ENCODE measurements at places on chromosomes 6 and 20.

DNA sequence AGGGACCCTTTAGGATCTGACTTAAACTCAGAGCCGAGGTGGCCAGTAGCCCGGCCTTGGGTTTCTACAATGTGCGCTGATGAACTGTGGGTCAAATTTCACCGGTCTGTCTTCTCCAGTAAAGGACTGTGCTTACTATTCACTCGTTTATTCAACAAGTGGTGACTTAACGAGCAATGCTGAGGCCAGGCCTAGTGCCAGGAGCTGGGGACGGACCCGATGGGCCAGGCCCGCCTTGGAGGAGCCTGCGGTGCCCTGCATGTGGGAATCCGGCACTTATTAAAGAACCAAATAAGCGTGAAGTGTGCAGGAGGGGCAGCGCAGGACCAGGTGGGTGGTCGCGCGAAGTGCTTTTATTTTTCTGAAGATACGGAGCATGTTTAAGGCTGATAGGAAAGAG is 24.0 kb downstream of the CTCFL start:
- DNase-seq = no peak

DNA sequence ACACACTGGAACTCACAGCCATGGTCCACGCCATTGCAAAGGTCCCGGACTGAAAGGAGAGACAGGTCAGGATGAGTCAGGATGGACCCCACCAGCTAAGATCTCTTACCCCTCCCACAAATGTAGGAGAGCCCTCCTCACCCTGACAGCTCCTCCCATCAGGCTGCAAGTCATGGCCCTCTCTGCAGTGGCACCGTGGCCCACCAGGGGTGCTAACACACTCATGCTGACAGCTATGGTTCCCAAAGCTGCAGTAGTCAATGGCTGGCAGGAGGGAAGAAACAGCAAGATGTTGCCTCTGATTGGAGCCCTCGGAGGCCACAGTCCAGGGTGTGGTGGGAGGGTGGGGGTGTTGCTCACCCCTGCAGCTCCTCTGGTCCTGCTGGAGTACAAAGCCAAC is 5.7 kb upstream of the RBPJL start:
- no peak for DNase-seq

- DNase-seq = no peak
These were observed 103.6 kb upstream of the CNKSR3 start for GRCh38 chr6:154614101-154614500.

DNA sequence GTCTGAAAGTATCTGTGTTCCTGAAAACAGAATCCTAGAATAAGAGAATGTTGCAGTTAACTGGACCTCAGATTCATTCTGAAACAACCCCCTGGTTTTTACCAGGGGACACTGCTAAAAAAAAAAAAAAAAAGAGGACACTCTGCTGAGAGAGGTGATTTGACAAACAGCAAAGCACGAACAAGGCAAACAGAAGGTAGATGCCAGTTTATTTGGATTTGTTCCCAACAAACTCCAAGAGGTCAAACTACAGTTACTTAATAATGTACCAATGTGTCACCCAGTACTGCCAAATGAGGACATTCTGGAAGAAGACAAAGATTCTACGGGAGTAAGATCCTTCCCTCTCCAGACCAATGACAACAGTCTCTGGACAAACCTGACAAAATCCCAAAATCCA is 40.6 kb upstream of the SLC22A16 start:
- DNase-seq = no peak

DNA sequence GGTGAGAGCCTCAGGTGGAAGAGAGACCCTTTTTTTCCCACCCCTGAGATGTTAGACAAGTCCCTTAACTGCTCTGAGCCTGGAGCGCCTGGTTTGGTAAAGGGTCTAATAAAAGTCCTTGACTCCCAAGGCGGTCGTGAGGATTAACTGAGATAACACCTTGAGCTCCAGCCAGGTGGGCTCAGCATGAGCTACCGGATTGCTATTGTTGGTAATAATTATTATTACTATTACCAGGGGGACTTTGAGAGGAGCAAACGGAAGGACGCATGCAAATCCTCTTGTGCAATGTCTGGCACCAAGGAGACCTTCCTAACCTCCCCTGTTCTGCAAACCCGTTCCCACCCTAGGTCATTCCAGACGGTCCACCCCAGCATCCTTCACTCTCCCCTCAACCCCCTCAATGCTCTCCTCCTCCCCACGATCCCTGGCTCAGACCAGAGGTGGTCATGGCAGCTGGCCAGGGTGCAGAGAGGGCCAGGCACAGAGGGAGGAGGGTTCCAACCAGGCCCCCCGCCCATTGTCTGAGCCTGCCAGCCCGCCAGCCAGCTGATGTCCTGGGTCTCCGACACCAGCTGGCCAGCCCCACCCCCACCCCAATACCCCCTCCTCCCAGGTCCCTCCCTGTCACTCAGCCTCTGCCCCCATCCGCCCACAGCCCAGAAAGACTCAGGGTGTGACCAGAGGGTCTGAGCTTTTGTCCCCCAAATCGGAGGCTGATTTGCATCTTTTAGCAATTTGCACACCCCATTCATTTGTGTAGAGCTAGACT is 14.3 kb upstream of the CBFA2T2 start:
- DNase-seq = no peak

GRCh38 chr20:47350691-47351545 is 5.6 kb downstream of the ZMYND8 start:
- DNase-seq = no peak

DNA sequence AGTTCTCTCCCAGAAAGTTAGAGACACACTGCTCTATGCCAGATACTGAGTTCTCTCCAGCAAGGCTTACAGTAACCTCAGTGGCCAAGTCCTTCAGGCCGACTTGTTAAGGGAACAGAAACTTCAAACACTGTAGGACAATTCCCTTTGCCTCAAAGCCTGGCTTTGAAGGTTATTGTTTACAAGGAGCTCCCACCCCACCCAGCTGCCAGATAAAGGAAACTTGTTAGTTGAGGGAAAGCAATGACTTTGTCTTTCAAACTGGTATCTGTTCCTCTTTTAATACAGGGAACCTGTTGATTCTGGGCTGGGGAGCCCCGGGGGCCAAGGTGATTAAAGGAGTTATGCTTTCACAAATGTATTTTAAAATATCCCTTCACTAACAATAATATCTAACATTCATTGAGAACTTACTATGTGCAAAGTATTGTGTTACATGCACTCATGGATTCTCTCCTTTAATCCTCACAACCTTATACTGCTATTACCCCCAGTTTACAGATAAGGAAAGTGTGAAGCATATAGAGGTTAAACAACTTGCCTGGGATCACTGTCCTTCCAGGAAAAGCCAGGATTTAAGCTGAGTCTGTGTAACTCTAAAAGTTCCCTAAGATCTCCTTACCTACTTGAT is 27.6 kb upstream of the CDKN1A start:
- no peak for DNase-seq

GRCh38 chr6:169224716-169225115 is 28.9 kb downstream of the THBS2 start:
- no peak for DNase-seq

DNA sequence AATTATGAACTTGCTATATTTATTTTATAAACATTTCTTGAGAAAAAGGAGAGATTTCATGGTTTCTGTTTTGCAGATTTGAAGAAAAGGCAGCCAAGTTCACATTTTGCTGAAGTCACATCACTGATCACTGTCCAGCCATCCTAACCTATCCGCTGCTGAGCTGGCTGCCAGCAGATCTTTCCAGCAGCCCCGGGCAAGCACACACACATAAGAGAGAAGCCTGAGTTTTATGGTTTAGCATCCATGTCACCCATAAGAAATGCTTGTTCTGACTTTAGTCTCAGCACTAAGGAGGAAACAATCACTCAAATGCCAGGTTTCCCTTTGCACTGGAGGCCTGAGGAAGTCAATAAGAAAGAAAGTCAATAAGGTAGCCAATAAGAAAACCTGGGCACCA is 287.1 kb downstream of the SMOC2 start:
- DNase-seq = no peak

GRCh38 chr20:62840244-62841197 is 21.1 kb downstream of the TCFL5 start:
- no peak for DNase-seq

- no peak for DNase-seq
These were observed 152.4 kb downstream of the PAK5 start for GRCh38 chr20:9686455-9686854.

DNA sequence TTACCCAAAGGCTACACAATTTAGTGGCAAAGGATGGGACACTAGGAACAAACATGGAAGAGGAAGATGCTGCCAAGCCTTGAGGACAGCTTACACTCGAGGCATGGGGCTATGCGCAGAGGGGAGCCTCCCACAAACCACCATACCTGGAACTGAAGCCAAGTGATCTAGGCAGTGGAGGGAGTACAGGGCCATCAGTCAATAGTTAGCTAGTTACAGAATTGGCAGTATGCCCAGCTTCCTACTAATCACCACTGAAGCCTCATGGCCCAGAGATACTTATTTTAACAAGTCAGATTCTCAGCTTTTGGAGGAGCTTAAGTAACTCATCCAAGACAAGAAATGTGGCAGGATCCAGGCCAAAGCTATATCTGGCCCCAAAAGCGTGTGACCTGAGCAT is 226.6 kb upstream of the MOCS1 start:
- no peak for DNase-seq

DNA sequence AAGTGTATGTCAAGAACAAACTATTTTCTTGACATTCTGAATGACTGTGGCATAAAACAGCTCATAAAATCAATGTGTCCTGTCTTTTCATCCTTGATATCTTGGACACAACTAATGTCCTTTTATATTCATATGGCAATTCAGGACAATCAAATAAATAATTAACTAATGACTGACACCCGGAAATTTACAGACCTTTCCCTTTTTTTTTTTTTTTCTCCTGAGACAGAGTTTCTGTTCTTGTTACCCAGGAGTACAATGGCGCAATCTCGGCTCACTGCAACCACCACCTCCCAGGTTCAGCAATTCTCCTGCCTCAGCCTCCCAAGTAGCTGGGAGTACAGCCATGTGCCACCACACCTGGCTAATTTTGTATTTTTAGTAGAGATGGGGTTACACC is 107.1 kb upstream of the LGSN start:
- DNase-seq = no peak

DNA sequence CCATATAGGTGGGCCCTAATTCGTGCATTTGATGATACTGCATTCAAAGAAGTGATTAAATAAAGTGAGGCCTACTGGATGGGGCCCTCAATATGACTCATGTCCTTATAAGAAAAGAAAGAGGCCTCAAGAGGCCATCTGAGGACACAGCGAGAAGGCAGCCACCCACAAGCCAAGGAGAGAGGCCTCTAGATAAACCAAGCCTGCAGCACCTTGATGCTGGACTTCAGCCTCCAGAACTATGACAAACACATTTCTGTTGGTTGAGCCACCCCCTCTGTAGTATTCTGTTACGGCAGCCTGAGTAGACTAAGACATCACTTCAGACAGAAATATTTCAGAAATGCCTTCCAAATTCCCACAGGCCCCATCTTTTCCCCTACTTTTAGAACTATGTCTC is 82.5 kb upstream of the PLEKHG1 start:
- no peak for DNase-seq

DNA sequence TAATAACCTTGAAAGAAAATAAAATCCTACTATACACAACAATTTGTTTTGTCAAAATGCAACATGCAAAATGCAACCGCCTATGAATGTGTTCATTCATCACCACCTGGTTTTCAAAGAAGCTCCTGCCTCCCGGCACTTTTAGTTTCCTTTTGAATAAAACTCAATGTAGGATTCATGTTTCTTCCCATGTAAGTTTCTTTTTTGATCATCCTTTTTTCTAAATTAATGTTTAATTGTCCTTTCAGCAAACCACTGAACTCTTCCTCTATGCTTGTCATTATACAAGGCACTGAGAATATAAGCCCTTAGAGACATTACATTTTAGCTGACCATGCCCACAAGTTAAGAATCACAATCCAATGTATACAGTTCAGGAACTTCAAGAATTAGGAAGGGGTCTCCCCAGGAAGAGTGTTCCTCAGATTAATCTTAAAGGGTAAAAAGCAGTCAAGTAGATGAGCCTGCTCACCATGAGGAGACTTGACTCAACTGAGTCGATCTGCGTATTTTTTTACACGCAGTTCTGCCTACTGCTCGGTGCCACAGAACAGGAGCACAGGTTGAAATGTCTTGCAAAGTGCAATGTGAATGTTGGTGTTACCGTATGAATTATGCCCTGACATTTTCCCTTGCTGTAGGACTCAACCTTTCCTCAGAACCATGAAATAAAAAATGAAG is 7.2 kb upstream of the THEMIS start:
- no peak for DNase-seq

GRCh38 chr20:52975029-52975732 is 3.0 kb downstream of the TSHZ2 start:
- no peak for DNase-seq

- no peak for DNase-seq
These were observed 6.3 kb upstream of the SIRPG start for GRCh38 chr20:1663917-1664316.

GRCh38 chr6:138211048-138211581 is 7.2 kb downstream of the PBOV1 start:
- DNase-seq = no peak

GRCh38 chr6:45902984-45903383 is 112.7 kb downstream of the CLIC5 start:
- DNase-seq = no peak

DNA sequence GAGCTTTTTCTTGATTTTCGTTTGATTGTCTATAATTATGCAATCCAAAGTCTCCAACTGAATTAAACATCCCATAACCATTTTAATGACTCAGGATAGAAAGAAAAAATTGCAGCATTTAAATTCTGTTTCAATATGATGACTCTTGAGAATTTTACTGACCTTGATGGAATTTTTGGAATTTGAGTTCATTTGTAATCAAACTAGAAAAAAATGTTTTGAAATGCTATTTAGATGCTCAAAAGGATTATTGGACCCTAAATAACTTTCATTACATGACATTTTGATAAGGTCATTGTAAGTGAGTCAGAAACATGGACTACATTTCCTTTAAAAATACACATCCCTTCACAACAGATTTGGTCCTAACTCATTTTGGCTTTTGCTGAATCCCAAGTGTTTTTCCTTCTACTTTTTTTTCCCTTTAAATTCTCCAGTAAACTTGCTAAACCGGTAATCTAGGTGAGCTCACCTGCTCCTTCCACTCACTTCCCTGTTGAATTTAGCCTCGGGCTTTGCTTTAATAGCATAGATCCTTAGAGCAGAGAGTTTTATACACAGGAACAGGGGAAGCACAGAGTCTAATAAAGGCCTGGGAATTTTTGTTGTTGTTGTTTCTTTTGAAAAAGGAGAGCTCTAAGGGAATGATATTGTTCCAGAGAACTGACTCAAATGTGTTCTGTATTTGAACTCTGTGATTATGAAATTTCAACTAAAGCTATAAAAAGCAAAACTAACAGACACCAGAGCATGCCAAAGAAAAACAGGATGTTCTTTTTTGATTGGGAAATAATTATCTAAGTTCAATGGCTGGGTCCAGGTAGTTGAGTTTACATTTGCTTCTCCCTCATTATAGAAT is 1088.2 kb upstream of the CITED2 start:
- peak; percentile 26 for DNase-seq

DNA sequence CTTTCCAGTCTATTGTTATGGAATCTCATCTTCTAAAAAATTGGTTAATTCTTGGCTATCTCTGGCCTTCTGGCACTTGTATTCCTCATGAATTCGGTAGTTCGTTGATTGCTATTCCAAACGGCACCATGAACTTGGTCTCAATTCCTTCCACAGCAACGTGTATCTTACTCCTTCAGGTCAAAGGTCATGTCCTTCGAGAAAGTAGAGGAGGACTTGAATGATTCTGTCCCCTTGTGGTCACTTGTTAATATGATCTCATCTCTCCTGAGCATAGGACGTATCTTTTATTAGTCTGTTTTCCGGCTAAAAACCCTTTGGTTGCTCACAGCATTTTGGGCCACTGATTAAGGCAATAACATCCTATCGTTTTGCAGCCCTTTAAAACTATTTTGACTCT is 9.4 kb downstream of the TLDC2 start:
- no peak for DNase-seq

- DNase-seq = no peak
These were observed 712 bp downstream of the DEK start for GRCh38 chr6:18263418-18264218.
